ENCODE measurements at places on chromosomes 16 and 17. TPM values are rescaled to one million over a fixed set of nuclear protein-coding genes. Genes with fewer than 3 reads are reported as not detected.
A peak's percentile ranks its signal among the peaks of the same experiment; 100 is the strongest.

- no peak for DNase-seq
Observed at GRCh38 chr17:32583053-32583452, 96.3 kb downstream of the CDK5R1 start.

DNA sequence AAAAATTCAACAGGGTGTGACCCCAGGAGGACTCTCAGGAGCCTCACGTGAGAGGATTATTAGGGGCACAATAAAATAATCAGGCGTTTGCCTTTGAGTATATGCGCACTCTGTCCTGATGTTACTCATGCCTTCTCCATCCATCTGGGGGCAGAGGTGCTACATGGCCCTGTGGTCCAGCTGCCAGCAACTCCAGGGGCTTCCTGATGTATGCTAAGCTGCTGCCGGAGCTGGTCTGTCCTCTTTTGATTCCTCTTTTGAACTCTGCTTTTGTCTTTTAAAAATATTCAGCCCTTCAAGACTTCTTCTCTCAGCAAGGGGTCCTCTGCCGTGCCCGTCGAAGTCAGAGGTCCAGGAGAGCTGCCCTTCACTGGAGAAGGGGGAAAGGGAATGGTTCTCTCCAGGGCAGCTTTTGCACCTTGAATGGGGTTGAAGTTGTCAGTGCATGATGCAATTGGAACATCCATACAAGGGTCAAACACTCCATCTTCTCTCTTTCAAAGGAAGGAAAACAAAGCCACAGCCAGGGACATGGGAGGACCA is 431.4 kb downstream of the SHISA9 start:
- no peak for DNase-seq

DNA sequence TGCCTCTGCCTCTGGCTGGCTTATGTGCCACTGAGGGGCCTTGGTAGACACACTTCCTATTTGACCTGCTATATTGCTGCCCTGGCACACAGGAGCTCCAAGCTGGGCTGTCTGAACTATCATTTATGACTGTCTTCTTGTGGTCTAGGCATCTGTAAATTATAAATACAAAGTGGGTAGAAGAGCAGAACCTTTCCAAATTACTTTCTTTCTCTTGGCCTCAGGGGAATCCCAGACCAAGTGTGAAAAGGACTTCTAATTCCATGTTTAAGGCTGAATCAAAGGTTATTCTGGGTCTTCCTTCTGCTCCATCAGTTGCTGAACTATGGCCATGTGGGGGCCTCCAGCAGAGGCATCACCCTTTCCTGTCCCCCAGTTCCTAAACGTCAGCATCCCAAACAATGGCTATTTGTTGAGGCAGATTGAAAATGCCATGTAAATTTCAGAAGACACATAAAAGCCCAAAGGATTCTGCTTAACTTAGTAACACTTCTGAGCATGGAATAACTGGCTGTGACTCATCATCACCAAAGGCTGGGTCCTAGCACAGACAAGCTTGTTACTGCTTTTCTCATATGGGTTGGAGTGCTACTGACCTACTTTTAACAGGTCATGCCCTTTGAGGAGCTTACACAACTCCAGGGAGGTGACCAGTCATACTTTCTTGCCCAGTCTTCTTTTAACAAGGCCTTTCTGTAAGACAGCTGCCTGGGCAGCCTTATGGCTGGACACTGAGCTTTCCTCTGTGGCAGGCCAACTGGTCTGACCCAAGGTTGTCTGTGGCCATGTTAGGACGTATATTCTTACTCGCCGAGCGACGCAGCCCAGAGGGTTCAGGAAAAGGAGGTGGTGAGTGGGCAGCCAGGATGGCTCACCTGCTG is 154.8 kb downstream of the VPS53 start:
- no peak for DNase-seq

DNA sequence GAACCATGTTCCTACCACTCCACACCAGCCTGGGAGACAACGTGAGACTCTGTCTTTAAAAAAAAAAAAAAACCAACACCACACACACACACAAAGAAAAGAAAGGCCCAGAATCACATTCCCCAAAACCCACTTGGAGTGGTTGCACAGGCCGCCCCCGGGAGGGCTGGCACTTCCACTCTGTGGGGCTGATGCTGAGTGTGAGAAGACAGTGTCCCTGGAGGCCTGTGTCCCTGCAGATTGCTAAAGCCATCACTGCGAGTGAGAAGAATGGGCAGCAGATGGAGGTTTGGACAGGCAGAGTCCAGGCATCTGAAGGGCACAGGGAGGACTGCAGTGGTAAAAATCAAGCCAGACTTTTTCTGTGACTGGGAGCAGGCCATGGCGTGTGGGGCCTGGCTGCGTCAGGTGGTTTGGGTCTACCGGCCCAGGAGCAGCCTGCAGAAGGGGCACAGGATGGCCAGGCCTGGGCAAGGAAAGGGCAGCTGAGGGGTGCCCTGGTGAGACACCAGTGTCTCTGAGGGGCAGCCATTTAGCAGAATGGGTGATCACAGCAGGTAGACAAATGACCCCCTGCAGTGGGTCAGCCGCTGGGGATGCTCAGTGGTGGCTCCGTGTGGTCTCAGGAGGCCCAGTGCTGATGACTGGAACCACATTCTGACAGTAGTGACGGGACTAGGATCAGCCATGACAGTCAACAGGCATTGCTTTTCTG is 13.1 kb downstream of the CTRB2 start:
- no peak for DNase-seq

DNA sequence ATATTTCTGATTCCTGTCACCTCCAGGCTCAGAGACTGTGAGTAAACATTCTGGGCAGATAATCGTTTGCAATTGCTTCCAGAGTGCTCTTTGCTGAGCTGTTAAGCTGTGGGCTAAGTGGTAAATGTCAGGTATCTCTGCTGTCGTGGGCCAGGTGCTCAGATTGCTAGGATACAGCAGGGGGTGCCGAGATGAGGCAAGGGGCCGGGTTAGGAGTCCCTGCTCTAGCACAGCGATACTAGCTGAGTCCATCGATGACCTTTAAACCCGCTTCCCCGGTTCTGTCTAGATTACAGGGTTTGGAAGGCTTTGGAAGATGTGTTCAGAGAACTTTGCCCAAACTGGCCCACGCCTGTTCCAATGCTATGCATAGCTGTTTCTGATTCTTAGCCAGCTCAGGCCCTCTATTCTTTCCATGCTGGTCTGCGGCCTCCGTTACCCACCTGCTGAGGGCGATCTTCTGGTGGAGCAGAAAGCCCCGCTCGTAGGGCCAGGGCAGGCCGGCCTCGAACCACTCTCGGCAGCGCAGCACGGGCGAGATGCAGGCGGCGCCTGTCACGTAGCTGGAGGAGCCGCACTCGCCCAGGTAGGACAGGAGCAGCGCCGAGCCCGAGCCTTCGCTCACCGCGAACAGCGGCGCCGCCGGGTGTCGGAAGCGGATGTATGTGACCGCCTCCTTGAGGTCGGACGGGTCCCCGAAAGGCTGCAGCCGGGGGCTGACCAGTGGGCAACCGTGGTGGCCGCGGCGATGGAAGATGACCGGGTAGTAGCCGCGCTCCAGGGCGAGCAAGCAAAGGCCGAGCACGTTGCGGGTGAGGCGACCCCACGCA is 979 bp downstream of the ABHD15 start:
- peak; percentile 61 for DNase-seq

GRCh38 chr16:79587897-79588296 is 12.6 kb downstream of the MAF start:
- no peak for DNase-seq

- no peak for DNase-seq
Observed at GRCh38 chr16:79532785-79533184, 67.8 kb downstream of the MAF start.

GRCh38 chr16:66706506-66706880 is 9.9 kb upstream of the CMTM4 start:
- peak; percentile 63 for DNase-seq

DNA sequence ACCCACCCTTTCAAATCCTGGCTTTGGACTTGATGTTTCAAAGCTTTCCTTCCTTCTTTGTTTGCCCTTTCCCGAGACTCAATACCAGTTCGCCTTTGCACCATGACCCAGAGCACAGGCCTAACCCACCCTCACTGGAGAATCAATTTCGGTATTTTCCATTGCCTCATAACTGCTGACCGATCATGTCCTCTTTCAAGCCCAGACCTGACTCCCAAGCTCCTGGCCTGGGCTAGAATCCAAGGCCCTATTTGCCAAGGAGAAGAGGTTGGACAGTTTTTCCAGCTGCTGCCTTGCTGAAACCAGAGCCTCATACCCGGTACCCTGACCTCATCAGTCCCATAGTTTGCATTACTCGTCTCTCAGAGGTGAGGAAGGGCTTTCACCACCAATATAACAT is 35.3 kb upstream of the HELZ start:
- DNase-seq = no peak

DNA sequence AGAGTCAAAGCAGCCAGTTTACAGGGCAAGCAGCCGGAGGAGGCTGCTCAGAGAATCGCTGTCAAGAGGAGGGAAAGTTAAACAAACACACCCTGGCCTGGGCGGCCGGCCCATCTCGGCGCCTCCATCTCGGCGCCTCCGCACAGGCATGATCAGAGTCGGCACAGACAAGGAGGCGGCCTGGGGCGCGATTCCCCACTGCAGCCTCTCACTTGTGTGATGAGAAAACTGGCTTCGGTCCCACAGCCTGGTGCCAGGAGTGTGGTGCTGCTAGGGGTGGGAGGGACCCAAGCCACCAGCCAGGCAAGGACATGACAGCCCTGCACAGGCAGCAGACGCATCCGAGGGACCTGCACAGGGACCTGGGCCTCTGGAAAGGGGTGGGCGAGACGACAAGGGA is 17.7 kb downstream of the SLC38A10 start:
- DNase-seq = peak; percentile 65

GRCh38 chr17:33560165-33560564 is 267.1 kb upstream of the ASIC2 start:
- no peak for DNase-seq

- no peak for DNase-seq
Observed at GRCh38 chr17:57687642-57688041, 57.5 kb downstream of the CCDC182 start.

GRCh38 chr17:80729016-80729415 is 184.4 kb downstream of the RPTOR start:
- DNase-seq = no peak

GRCh38 chr17:32299580-32300164 is 34.0 kb downstream of the RHBDL3 start:
- DNase-seq = no peak

DNA sequence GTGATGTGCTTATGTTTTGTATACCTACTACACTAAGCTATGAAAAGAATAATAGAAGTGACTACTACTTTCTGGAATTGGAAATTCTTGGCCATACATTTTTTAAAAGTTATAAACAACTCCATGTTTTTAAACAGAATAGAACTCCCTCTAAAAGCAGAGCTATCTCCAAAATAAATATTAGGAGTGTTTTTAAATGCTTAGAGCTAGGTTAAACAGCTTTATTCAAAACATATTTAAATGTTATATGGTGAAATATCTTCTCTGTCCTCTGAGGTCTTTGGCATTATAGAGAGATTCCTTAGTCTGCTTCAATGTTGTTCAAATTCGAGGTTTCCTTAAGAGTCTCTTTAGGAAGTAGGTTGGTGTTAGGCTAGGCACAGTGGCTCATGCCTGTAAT is 22.9 kb upstream of the PSMC5 start:
- DNase-seq = no peak

DNA sequence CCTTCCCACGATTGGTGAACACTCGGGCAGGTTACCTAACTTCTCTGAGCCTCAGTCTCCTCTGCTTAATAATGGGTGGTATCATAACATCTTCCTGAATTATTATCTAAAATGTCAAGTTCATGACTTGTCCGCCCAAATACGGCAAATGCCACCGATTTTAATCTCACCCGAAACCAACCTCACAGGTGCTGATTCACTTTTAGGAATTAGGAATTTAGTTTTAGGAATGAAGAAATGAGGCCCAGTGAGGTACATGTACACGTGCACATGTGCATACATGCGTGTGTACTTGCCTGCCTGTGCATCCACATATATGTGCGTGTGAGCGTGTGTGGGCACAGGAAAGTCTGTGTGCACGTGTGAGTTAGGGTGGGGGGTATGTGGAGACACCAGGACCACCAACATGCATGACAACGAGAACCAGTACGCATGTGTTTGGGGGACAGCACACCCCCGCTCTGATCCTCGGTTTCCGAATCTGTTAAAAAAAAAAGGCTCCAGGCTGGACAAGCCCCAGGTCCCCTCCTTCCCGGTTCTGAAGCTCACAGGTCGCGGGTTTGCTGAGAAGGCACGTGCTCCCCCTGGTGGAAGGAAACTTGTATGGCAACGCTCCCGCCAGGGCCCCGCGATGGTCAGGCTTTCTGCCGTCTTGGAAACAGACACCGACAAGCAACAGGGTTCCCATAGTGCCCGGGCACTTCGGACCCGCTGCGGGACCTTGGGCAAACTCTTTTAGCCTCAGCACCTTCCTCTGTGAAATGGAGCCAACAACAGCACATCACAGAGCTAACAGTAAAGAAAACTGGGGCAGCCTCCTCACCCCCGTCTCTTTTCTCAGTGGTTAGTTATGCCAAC is 219.2 kb downstream of the RBFOX3 start:
- peak; percentile 67 for DNase-seq

DNA sequence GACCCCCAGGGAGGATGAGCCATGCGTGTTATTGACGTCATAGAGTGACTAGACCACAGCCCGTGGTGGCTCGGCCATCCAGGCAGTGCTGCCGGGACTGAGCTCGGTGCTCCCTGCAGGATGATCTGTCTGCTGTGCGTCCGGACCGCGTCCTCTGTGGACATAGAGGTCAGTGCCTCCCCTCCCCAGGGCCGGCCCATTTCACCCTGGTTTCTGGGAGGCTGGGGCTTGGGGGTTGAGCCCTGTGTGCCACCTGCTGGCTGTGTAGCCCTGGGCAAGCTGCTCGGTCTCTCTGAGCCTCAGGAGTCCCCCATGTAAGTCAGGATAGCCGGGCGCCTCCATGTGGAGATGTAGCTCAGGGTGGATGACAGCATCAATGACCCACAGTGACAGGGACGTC is 8.3 kb downstream of the TSC2 start:
- DNase-seq = no peak

- DNase-seq = no peak
Observed at GRCh38 chr17:74289688-74290087, 15.7 kb downstream of the DNAI2 start.

- DNase-seq = no peak
Observed at GRCh38 chr17:7070712-7071111, 9.3 kb downstream of the CLEC10A start.

DNA sequence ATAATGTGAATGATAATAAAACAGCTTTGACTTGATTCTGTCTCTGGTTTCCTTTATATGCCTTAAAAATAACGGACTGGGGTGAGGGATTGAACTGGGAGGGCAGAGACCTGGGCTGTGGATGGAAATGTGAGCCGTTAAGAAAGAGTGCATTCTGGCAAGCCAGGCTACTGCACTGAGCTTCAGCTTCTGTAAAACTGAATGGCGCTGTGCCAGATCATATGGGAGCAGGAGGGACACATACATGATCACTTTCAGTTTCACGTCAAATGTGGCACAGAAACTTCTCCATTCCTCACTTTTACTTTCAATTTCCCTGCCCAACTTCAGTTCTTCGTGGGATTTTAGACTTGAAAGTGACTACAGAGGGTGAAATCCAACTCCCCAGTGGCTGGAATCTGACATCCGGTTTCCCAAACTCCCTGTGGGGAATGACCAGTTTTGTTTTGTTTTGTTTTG is 1.1 kb downstream of the MT2A start:
- DNase-seq = peak; percentile 92

The EPOP gene
- 1.8 TPM for total RNA-seq

The ZNF385C gene
- 0.20 TPM for total RNA-seq

The MPP2 gene
- total RNA-seq = 2.8 TPM

The OR1D2 gene
- not detected for total RNA-seq

All from colonic mucosa (tissue), 4 donors.